ENCODE measurements at places on chromosomes 16 and 17.

DNA sequence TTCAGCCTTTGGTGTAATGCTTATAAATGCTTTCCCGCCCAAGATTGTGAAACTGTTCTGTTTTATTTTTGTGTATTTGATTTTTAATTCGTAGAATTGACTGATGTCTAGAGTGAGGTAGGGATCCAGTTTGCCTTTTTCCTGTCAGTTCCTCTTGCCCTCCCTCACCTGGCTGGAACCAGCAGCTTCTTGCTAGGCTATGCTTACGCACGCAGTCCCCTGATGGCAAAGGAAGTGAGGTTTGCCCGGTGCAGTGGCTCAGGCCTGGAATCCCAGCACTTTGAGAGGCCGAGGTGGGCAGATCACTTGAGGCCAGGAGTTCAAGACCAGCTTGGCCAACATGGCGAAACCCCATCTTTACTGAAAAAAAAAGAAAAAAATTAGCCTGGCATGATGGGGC, 51.9 kb downstream of the RAB11FIP4 start:
- no peak for DNase-seq

- no peak for DNase-seq
These were observed 360.3 kb upstream of the ASIC2 start for GRCh38 chr17:33653399-33653788.

DNA sequence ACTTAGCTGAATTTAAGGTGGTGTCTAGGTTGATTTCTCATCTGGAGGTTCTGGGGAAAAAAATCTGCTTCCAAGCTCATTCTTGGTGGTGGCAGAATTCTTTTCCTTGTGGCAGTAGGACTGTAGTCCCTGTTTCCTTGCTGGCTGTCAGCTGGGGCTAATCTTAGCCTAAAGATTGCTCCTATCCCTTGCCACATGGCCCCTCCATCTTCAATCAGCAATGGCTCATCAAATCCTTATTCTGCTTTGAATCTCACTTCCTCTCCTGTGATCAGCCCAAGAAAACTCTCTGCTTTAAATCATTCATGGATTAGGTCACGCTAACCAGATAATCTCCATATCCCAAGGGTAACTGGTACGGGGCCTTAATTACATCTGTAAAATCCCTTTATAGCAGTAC, 6.6 kb downstream of the FAM20A start:
- DNase-seq, result no peak

- DNase-seq, result no peak
These were observed 2.8 kb upstream of the SMIM36 start for GRCh38 chr17:55513885-55514590.

- no peak for DNase-seq
These were observed 34.3 kb upstream of the EMP2 start for GRCh38 chr16:10614685-10615084.

GRCh38 chr16:61195006-61195405, 841.2 kb downstream of the CDH8 start:
- no peak for DNase-seq

GRCh38 chr17:44907729-44908470, 7.4 kb downstream of the GFAP start:
- DNase-seq, result no peak

DNA sequence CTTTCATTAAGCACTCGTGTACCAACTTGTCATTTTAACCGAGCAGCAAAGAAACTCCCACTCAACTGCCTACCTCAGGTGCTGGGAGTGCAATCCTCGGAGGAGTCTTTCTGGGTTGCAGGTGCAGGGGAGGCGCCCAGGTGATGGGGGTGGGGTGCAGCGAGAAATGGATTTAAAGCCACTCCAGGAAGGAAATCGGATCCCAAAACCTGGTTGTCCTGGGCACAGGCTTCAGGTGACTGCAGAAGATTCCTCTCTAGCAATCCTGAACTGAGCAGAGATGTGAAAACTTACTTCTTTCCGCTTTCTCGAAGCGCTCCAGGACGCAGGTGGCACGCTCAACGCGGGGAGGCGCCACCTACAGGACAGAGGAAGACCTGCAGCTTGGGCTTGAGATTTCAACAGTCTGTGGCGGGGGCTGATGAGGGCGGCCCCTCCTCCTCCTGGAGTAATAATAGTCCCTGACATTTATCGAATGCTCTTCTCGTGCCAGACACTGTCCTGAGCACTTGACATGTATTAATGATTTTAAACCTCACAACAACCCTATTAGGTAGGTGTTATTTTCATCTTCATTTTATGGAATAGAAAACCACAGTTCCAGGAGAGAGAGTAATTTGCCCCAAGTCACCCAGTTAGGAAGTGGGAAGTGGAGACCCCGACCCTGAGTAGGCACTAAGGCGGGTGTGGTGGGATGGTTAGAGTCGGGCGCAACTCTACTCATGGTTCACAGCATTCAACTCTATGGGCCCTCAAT, 27.2 kb upstream of the SKAP1 start:
- peak; percentile 78 for DNase-seq

DNA sequence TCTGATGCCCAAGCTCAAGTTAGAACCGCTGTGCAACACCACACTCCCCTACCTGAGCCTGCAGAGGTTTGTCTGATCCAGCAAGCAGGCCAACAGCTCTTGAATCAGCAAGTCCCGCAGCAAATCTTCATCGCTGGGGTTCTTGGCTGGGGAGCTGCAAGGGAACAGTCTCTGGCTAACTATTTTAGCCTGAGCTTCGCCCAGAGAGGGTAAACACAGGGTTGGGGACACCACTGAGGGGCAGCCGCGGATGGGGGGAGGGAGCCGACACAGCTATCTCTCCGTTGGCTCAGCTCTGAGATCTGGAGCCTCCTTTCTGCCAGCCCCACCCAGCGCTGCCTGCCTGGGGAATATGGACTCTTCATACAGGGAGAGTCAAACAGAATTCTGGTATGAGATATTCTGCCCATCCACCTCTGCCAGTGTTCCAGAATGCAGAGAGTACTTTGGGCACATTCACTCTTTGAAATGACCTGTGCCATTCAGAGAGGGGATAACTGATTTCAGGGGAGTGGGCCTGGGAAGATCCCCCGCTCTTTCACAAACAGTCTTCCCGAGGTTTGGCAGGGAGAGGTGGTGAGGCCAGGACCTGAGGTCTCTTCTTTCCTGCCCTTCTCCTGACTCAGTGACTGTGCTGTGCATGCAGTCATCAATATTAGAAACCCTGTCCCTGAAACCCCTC, 7.4 kb downstream of the GIP start:
- DNase-seq, result no peak

DNA sequence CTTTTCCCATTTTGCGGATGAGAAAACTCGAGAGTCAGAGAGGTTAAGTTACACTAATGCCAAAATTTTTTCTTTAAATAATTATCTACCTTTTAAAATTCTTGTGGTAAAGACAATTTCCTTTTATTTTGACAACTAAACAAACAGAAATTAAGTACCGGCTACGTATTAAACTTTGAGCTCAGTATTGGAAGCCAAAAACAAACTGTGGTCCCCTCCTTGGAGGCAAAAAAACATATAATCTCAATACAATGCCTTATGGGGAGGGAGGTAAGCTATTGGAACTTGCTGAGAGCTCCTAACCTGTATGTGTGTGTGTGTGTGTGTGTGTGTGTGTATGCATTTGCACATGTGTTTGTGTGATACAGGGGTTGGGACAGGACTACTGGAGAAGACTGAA, 2.2 kb downstream of the KRTAP2-4 start:
- no peak for DNase-seq

- DNase-seq, result no peak
These were observed 611 bp downstream of the BANP start for GRCh38 chr16:87951552-87952538.

DNA sequence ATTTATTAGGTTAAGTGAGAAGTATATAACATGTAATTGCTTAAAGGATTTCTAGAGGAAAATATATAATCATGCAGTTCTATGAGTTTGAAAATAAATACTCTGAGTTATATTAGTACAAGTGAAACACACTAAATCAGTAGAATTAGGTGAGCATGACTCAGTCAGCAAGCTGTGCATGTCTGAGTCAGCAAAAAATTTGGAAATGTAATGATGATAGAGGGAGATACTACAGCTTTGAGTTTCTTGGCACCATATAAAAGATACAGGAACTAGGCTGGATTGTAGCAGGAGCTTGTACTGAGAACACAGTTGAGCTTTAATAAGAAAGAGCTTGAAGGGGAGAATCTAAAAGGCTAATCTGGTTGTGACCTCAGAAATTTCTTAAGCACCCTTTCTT, 1224.6 kb downstream of the CDH8 start:
- DNase-seq, result no peak

DNA sequence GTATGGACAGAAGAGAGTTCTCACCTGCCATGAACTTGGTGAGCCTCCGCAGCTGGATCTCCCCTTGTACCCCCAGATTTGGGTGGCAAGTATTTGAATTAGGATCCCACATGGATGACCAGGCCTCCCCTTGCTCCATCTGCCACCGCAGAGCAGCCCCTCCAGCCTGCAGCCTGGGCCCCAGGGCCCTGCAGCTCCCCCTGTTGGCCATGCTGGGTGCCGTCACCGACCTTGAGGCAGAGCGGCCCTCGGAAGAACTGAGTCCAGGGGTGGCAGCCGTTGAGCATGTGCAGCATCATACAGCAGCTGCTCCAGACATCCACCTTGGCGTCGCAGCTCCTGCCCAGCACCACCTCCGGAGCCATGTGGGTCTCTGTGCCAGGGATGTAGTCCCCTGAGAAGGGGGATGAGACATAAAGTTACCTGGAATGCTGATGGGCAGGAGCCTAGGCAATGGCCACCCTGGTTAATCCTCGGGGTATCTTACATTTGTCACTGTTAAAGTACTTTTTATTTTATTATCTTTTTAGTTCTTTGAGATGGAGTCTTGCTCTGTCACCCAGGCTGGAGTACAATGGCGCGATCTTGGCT, 9.0 kb upstream of the SPATA32 start:
- DNase-seq, result no peak

GRCh38 chr17:70127221-70127873, 42.0 kb upstream of the KCNJ2 start:
- no peak for DNase-seq

DNA sequence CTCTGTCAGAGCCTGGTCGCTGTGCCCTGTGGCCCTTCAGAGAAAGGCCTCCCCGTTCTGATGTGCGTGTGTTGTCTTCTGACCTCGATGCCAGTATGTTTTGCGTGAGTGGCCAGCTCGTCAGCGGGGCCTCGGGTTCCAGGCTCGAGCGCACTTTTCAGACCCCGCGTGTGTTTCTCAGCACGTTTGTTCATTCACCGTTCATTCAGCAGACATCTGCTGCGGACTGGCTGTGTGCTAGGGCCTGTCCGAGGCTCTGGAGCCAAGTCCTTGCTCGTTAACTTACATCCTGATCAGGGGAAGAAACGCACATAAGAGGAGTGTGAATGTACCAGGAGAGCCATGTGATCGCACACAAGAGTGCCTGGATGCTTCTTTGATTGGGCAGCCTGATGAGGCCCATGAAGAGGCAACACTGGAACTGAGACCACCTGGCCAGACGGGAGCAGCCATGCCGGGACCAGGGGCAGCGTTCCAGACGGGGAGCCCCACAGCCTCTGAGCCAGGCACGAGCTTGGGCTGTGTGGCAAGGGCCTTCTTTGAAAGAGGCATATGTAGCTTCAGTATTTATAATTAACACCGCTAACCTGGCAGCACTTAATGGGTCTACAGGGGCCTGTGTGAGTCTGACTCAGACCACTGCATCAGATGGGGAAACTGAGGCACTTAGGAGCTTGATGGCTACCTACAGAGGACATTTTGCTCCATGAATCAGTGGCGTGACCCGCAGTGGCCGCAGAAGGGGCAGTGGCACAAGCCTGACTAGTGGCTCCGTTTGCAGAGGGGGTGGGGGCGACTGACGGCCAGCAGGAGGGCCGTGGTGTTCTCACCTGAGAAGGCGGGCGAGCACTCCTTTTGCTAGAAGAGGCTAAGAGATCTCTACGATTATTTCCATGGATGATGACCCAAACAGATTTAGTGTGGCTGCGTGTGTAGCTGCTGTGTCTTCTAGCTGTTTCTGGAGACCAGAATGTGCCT, 187.9 kb upstream of the CHMP6 start:
- DNase-seq, result no peak

DNA sequence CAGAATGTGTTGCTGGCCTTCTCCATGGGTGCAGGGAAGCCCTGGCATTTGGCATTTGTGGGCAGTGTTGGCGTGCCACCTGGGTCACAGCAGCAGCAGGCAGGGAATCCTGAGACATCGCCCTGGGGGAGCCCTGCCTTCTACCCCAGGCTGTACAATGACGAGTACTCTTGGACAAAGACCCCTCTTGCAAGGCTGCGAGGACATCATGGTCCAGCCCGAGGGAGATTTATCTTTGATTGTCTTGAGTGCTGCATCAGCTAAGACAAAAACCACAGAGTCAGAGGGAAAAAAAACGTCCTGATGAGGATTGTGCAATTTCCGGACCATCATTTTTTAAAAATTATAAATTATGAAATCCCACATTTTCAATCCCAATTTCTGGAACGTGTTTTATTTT, 3.7 kb downstream of the CRISPLD2 start:
- DNase-seq, result no peak

DNA sequence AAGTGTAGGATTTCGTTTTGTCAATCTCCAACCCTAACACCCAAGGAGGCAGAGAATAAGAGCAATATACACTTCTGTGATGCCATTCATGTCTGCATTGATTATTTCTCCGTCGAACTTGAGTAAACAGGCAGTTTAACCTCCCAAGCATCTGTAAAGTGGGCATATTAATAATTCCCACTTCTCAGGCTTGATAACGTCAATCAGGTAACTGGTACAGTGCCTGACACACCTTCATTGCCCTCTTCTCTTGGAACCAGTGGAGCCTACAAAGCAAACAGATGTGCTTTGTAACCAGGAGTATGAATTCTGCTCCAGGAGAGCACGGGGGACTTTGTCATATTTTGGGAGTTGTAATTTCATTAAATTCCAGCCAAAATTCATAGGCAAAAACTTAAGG, 32.5 kb upstream of the PLCG2 start:
- DNase-seq, result no peak

DNA sequence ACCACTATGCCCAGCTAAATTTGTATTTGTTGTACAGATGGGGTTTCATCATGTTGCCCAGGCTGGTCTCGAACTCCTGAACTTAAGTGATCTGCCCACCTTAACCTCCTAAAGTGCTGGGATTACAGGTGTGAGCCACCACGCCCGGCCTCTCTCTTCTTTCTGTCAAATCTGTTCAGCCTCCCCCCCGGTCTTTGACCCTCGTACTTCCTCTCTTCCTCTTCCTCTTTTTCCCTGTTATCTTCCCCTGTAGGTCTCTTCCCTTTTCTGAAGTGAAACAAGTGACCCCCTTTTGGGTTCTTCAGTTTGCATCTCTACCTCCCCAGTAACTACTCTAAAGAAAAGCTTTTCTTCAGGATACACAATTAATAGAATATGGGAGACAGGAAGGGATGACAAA, 31.7 kb upstream of the DHX40 start:
- DNase-seq, result no peak

- DNase-seq, result no peak
These were observed 41.4 kb upstream of the PIRT start for GRCh38 chr17:10879190-10879836.
